ENCODE measurements at places on chromosomes 4 and X. TPM values are rescaled to one million over a fixed set of nuclear protein-coding genes. Genes with fewer than 3 reads are reported as not detected.
A peak's percentile ranks its signal among the peaks of the same experiment; 100 is the strongest.

ASB5 gene
- total RNA-seq = 0.18 TPM

GRCh38 chr4:73964862-73965611 lies 16.8 kb downstream of the PF4 start:
- peak; percentile 82 for DNase-seq

GRID2 gene
- total RNA-seq = 26.8 TPM

- no peak for DNase-seq
Measured at GRCh38 chr4:153204728-153205648, 745 bp downstream of the TRIM2 start.

ADAMTS3 gene
- 3.2 TPM for total RNA-seq

MAML3 gene
- total RNA-seq = 7.9 TPM

- DNase-seq = no peak
Measured at GRCh38 chr4:153005899-153006381, 69.8 kb downstream of the FHDC1 start.

SLC10A4 gene
- total RNA-seq = 2.1 TPM

- DNase-seq = no peak
Measured at GRCh38 chrX:65837875-65838549, 170.6 kb downstream of the MSN start.

DNA sequence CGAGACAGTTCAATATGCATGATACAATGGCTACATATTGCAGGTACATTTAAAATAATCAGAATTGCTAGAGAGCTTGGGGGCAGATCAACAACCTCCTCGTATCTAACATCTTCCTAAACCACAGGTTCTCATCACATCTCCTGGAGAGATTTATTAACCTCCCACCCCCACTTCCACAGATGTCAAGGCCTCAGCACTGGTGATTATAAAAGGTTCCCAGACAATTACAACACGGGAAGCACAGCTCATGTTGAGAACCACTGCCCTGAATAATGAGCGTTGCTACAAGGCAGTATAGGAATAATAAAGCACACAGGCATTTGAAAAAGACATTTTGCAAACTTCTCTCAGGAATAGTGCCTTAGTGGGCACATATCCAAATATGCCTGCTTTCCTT lies 42.8 kb downstream of the ELOVL6 start:
- no peak for DNase-seq

GRCh38 chr4:103591841-103592240 lies 127.9 kb downstream of the TACR3 start:
- DNase-seq = no peak

SLC10A7 gene
- total RNA-seq = 3.3 TPM

CORIN gene
- total RNA-seq = 0.33 TPM

CASK gene
- 54.0 TPM for total RNA-seq

STS gene
- 0.87 TPM for total RNA-seq

MAGEA1 gene
- total RNA-seq = not detected

GRCh38 chr4:105058177-105058812 lies 88.4 kb upstream of the TET2 start:
- no peak for DNase-seq

- no peak for DNase-seq
Measured at GRCh38 chrX:150704030-150704613, 10.9 kb downstream of the MTMR1 start.

GRCh38 chr4:151760002-151760401 lies 805 bp downstream of the GATB start:
- no peak for DNase-seq
